ENCODE measurements at places on chromosomes 4 and X.

DNA sequence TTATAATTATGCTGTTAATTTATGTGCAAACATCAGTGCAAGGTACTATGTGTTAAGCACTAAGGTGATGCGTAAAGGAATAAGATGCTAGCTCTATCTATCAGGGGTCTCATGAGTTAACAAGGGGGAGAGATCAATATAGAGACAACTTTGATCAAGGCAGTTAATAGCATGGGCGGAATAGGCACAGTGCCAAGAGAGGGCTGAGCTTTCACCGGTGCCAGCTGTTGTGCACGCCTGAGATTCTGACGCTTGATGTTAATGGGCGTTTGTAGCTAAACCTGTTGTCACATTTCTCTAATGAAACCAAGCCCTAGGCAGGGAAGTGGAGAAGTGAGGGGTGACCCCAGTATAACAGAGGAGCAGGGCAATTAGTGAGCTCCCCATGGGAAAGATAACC is 86.0 kb upstream of the NMU start:
- DNase-seq: no peak

DNA sequence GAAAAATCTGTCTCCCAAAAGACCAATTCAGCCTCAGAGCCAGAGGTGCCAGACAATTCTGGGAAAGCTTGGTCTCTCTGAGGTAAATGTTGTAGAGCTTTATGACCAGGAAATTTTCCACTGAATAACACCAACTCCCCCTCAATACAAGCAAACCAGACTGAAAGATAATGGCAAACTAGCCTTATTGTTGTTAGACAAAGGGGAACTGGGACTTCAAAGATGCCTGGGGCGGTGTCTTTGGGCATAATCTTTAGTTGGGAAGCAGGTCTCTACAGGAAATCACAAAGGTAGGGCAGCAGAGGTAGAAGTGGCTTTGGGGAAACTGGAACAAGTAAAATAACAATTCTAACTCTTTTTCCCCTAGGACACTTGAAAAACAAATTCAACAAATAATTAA is 12.0 kb downstream of the COL4A6 start:
- DNase-seq: no peak

GRCh38 chrX:150692831-150693724 is at the start of gene MTMR1:
TSS of gene MTMR1 (plus strand) at chrX:150693396. CDS start at chrX:150693531, 135 bp downstream.
- DNase-seq: peak; percentile 64

DNA sequence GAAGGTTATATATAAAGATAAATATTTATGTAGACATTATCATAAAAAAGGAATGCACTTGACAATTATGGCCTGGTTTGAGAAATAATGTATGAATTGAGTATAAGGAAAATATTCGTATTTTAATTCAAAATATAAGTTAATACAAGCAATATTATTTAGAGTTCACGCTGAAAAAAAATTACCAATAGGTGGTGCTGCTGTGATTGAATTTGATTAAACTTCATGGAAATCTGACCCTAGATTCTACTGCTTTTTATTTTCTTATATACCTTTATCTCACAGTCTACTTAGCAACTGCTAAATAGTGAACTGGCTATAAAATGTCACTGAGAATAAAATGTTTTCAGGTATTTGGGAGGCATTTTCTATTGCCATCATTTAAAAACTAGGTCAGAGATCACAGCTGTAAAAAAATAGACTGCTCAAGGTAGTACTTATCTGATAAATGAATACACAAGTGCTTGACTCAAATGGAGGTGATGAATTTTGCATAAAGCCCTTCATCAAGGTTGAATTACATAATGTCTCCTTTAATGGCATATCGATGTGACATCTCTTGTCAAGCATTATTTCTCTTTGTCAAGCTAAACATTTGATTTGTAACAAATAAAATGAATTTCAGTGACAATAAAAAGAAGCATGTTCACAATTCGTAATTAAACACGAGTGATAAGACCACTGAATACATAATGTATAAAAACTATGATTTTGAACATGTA is 1638.8 kb upstream of the PCDH7 start:
- no peak for DNase-seq

DNA sequence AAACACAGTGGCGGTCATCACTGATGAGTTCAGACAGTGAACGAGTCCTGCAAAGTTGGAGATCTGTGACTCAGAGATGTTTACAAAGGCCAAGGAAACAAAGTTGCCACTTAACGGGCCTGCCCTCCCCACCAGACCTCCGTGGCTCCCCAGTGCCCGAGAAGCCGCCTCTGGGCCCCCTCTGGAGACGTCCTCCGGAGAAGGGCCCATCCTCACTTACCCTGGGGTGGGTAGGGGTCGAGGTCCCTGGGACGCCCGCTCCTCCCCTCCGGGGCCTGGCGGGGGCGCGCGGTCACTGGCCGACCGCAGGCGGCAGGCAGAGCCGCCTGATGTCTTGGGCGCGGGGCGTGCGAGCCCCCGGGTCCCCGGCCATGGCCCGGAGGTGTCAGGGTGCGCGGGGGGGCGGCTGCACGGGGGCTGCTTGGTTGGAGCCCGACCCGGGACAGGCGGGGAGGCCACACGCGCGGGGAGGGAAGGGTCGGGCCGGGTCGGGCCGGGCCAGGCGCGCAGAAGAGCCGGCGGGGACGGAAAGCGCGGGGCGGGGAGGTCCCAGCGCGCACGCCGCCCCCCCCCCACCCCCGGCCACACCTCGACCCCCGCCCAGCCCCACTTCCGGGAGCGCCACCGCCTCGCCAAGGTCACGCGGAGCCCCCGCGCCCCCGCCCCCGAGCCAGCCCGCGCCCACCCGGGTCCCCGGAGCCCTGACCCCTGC is 529 bp downstream of the DHRSX start:
- peak; percentile 44 for DNase-seq

DNA sequence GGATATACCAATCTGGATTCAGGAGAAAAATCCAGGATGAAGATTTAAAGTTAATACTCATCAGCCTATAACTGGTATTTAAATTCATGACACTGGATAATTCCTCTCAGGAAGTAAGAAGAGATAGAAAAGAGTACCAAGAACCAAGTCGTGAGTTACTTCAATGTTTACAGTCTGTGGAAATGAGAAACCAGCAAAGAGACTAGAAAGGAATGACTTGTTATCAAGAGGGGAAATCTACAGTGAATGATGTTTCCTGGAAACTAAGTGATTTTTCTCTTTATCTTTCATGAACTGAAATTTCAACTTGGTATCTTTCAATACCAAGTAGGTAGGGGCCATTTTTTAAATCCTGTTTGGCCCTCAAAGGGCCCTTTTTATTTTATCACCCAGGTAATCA is 217.9 kb upstream of the AFF2 start:
- DNase-seq: no peak

GRCh38 chr4:20137176-20137575 is 114.5 kb upstream of the SLIT2 start:
- no peak for DNase-seq

DNA sequence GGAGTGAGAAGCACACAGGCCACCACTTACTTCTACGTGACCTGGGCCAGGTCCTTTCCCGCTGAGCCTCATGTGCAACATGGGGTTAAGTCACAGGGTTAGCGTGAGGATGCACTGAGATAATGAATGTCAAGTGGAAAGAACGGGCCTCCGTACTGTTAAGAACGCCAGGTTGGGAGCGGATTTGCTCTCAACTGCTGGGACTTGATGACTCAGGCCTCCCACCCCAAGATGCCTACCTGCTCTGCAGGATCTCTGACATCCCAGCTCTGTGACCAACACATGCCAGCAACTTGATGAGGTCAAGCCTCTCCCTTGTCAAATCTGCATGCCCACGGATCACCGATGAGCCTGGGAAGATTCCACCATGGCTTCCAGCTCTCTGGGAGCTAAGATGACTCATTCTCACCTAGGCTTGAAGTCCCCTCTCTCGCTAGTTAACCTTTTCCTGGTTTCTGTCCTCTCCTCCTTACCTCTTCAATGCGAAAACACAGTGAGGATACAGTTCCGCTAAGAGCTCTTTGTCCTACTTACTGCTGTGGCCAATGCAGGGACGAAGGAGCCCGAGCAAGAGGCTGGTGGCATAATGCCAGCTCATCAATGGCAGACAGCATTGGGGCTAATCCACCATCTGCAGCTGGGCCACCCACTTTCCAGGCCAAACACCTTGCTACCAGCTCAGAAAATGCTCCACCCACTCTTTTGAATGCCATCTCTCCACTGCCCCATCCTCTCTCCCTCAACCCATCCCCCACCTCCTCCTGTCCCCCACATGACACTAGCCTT is 67.6 kb downstream of the PJA1 start:
- no peak for DNase-seq

DNA sequence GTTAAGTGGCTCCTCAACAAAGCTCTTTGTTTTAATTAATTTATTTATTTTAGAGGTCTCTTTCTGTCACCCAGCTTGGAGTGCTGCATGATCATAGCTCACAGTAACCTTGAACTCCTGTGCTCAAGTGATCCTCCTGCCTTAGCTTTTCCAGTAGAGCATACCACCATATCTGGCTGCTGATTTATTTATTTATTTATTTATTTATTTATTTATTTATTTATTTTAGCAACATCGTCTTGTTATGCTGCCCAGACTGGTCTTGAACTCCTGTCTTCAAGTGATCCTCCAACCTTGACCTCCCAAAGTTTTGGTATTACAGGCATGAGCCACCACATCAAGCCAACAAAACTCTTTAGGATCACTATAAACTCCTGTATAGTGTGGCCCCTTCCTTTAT is 15.8 kb upstream of the KLF8 start:
- no peak for DNase-seq

- DNase-seq: no peak
These were observed 107.3 kb downstream of the DTHD1 start for GRCh38 chr4:36388710-36389109.
